ENCODE measurements at places on chromosomes 1 and 21. TPM values are rescaled to one million over a fixed set of nuclear protein-coding genes. Genes with fewer than 3 reads are reported as not detected.

Gene MYBPH
- total RNA-seq: not detected

Gene CEPT1
- 27.2 TPM for total RNA-seq

Gene ESPN
- not detected for total RNA-seq

Gene NID1
- 19.2 TPM for total RNA-seq

Gene PLA2G2F
- total RNA-seq: 4.2 TPM

Gene KCNJ6
- total RNA-seq: under 0.01 TPM

Gene ARHGEF19
- 14.3 TPM for total RNA-seq

Gene GBP5
- not detected for total RNA-seq

Gene LYSMD1
- 4.5 TPM for total RNA-seq

Gene SLAMF9
- total RNA-seq: not detected

Gene HTR6
- not detected for total RNA-seq

Gene ABCA4
- not detected for total RNA-seq

Gene DMBX1
- not detected for total RNA-seq

Gene DMRTA2
- not detected for total RNA-seq

Gene SLC25A34
- 0.75 TPM for total RNA-seq

Gene RNF186
- not detected for total RNA-seq

Gene TRIM46
- total RNA-seq: 9.4 TPM

Gene ACTL8
- not detected for total RNA-seq

Gene CNKSR1
- total RNA-seq: 14.8 TPM

Gene ADCY10
- total RNA-seq: not detected

Gene CLDN19
- 1.2 TPM for total RNA-seq

Gene CHRNB2
- total RNA-seq: 0.07 TPM

Gene ILDR2
- 2.3 TPM for total RNA-seq

Gene DFFA
- total RNA-seq: 49.5 TPM

Gene PTPRC
- total RNA-seq: not detected

Gene S100A2
- total RNA-seq: 24.8 TPM

Gene ZNF683
- not detected for total RNA-seq

Gene VSIG8
- not detected for total RNA-seq

Gene FCGR3A
- total RNA-seq: not detected

Gene RASSF5
- 3.5 TPM for total RNA-seq

Gene CRYBG2
- 2.8 TPM for total RNA-seq

Gene CYP4A11
- total RNA-seq: not detected

Gene ALPL
- 0.43 TPM for total RNA-seq

Measured in epithelial cell of proximal tubule (primary cell).